NCI-H1417 treated with DMSO at 0.1 percent for 48 hours (cell line): ENCODE measurements at places on chromosomes 5 and 9.
A peak's percentile ranks its signal among the peaks of the same experiment; 100 is the strongest.

DNA sequence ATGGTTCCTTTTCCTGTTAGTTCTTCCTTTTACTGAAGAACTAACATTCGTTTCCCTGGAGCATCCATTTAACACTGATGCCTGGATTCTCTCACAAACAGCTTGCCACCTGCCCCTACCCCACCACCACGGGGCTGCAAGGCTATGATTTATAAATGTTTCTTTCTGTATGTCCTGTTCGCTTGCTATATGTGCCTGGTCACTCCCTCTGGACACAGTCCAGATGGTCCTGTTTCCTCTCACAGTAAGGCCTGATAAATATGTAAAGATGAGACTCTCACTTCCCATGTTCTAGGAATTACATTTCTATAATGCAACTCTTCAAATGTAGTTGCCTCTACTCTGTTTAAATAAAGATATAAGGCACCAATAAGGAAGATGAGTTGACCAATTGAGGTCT lies 146.4 kb upstream of the SHB start:
- DNase-seq, result no peak

GRCh38 chr5:102713682-102714231 lies 41.3 kb upstream of the PAM start:
- DNase-seq, result no peak

- DNase-seq, result no peak
These were observed 15.8 kb downstream of the LMAN2 start for GRCh38 chr5:177335701-177336065.

- DNase-seq, result no peak
These were observed 332.4 kb downstream of the CDH18 start for GRCh38 chr5:19655627-19656026.

GRCh38 chr5:69492391-69492922 lies at the start of gene OCLN:
Gene OCLN, plus strand, starts transcription at chr5:69492790. Its CDS starts 11,455 bp downstream, at chr5:69504245.
- peak; percentile 13 for DNase-seq

DNA sequence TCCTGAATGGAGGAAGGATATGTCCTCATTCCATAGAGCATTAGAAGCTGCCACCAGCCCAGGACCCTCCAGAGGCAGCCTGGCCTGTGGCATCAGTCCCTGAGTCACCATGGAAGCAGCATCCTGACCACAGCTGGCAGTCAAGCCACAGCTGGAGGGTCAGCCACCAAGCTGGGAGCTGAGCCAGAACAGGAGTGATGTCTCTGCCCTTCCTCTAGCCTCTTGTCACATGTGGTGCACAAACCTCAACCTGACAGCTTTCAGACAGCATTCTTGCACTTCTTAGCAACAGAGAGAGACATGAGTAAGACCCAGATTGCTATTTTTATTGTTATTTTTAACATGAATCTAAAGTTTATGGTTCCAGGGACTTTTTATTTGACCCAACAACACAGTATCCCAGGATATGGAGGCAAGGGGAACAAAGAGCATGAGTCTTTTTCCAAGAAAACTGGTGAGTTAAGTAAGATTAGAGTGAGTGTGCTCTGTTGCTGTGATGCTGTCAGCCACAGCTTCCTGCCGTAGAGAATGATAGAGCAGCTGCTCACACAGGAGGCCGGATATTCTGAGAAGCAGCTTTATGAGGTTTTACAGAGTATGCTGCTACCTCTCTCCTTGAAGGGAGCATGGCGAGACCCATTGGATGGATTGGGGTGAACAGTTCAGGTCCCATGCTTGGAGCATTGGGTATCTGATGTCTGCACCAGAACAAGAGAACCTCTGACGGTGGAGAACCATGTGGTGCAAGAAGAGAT lies 13.0 kb upstream of the CYFIP2 start:
- no peak for DNase-seq

DNA sequence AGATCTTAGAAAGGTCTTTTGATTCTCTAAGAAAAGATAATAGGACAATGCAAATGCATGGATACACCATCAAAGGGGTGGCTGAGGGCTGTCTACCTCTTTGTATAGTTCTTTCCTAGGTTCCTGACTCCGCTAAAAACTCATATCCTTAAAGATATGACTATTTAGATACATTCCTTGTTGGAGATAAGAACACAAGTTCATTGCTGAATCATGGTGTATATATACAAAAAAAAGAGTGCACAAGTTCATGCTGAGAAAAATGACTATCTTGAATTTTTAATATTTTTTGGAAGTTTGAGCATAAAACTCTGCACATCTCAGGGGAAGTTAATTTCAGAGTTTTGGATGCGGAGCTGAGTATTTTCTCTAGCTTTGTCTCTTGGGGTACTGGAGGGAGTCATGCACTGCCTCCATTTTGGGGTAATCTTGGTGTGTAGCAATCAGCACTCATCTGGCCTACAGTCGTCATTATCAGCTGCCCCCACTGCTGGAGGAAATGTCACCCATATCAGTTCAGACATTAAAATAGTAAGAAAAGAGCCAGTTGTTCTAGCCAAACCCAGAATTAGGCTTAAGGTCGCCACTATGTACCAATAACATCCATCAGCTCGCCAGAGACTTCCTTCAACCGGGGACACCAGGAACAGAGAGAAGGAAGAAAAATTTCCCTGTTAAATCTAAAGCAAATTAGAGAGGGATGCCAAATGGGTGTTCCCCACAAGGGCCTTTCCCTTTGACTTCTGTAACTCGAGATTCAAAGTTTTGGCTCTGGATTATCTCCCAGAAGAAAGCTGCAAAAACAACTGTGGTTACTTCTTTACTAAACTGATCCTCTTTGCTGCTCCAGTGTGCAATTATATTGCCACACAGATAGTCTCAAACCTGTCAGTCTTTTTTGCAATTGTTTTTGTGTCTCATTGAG lies 49.0 kb downstream of the PTTG1 start:
- DNase-seq, result no peak
